Activated CD4-positive, alpha-beta memory T cell treated with anti-CD3 and anti-CD28 coated beads, Interleukin-2, amount 10 ng/mL, durations not matched to agents 7 days and 5 days (primary cell): ENCODE measurements at places on chromosomes 12 and 14. TPM values are rescaled to one million over a fixed set of nuclear protein-coding genes. Genes with fewer than 3 reads are reported as not detected.

The DYNC1H1 gene
- total RNA-seq, result 241 TPM

The FOXG1 gene
- total RNA-seq, result not detected

The IRAK3 gene
- total RNA-seq, result 1.0 TPM

The IQSEC3 gene
- total RNA-seq, result 0.10 TPM

The CYP27B1 gene
- total RNA-seq, result 3.3 TPM

The CLEC4C gene
- total RNA-seq, result not detected

The RPGRIP1 gene
- total RNA-seq, result not detected

The SERPINA10 gene
- total RNA-seq, result not detected

The CEBPE gene
- 0.25 TPM for total RNA-seq

The PDZRN4 gene
- not detected for total RNA-seq

The KRT2 gene
- total RNA-seq, result not detected

The TCTN2 gene
- total RNA-seq, result 3.2 TPM

The PPP4R4 gene
- 4.9 TPM for total RNA-seq

GRCh38 chr12:2298556-2299200 lies 245.9 kb downstream of the CACNA1C start:
- no peak overlapping the region for H3K4me3 ChIP-seq
- no peaks in the 10 kb centered on the region for H3K36me3 ChIP-seq
- peaks cover 10% of the 10 kb centered on the region for H3K27me3 ChIP-seq
- peaks cover 3% of the 10 kb centered on the region for H3K4me1 ChIP-seq

DNA sequence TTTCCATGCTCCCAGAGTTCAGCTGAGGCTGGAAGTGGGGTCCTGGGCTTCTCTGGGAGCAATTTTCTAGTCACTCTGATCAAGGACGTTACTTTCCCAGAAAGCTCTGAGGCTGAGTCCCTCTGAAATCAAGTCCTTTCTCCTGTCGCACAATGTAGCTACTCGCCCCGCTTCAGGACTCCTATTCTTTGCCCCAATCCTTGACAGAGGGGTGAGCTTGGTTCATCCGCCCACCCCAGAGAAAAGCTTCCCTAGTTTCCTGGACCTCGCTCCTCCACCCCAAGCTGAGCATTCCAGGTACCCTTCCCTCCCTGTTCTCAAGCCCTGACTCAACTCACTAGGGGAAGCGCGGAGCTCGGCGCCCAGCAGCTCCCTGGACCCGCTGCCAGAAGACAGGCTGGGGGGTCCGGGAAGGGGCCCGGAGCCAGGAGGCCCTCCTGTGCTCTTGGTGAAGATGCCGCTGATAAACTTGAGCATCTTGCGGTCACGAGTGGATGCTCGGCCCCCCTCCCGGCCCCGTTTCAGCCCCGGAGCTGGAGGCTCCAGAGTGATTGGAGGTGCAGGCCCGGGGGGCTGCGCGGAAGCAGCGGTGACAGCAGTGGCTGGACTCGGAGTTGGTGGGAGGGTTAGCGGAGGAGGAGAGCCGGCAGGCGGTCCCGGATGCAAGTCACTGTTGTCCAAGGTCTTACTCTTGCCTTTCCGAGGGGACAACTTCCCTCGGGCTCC lies 1.6 kb downstream of the AGAP2 start:
- no peak for DNase-seq
- no peak overlapping the region for H3K4me3 ChIP-seq
- H3K27me3 ChIP-seq, result no peaks in the 10 kb centered on the region
- peaks cover 62% of the 10 kb centered on the region for H3K36me3 ChIP-seq
- H3K27ac ChIP-seq, result no peak overlapping the region

DNA sequence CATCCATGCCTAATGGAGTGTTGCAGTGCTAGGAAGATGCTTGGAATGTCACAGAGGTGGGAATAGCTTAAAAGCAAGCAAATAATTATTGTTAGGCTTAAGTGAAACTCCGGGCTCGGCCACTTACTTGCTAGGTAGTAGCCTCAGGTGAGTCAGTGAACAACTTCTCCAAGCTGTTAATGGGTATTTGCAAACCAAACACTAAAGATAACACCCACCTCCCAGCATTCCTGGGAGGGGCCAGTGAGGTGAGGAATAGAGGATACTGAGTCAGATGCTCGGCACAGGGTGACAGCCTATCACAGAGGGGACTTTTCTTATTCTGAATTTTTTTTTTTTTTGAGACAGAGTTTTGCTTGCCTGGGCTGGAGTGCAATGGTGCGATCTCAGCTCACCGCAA lies 151.2 kb upstream of the RFLNA start:
- no peak overlapping the region for H3K4me3 ChIP-seq
- no peak for DNase-seq
- no peaks in the 10 kb centered on the region for H3K4me1 ChIP-seq
- H3K27me3 ChIP-seq, result peaks cover 25% of the 10 kb centered on the region
- no peak overlapping the region for H3K27ac ChIP-seq

DNA sequence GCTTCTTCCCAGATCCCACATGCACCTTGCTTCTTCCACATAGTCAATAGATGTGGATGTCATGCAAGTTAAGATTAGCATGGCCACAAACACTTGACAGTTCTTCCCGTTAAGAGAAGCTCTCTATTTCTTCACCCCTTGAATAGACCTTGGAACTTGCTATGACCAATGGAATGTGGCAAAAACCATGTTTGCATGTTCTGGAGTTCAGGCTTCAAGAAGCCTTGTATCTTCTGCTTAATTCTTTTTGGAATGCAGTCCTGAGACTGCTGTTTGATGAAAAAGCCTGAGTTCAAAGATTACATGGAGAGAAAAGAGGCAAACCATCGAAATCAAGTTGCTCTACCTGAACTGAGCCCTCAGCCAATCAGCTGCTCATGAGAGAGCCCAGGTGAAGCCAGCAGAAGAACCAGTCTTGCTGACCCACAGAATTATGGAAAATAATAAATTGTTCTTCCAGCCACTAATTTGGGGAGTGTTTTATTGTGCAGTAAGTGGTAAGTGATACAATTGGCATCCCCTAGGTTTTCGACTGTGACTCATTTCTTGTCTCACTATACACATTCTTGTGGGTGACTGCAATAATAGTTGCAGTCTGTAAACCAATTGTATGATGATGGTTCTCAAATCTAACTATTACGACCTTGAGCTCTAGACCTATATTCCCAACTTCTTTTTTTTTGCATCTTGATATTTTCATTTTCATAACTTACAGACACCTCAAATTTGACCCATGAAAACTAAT lies 12.6 kb downstream of the RASSF9 start:
- no peak overlapping the region for H3K27ac ChIP-seq
- no peaks in the 10 kb centered on the region for H3K36me3 ChIP-seq
- H3K4me1 ChIP-seq, result no peaks in the 10 kb centered on the region
- no peaks in the 10 kb centered on the region for H3K27me3 ChIP-seq
- no peak overlapping the region for H3K4me3 ChIP-seq

DNA sequence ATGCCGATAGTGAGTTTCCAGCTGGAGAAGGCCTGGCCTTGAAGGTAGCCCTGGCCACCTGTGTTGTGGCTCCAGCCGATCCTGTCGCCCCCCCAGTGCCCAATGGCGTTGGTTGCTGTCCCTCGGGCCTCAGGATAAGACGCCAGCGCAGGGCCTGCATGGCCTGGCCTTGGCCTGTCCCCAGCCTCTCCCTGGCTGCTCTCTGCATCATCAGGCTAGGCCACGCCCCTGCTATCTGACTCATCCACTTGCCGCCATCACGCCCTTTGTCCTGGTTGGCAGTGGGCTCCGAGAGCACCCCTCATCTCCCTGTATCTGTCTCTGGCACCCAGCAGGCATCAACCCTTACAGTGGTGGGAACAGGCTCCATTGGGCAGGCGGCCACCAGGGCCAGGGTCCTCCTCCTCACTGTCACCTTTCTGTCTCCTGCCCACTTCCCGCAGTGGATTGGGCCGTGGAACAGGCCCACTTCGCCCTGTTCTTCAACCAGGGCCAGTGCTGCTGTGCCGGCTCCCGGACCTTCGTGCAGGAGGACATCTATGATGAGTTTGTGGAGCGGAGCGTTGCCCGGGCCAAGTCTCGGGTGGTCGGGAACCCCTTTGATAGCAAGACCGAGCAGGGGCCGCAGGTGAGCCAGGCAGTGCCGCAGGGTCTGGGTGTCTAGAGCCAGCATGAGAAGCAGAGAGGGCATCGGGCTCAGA lies 25.6 kb downstream of the ALDH2 start:
- H3K27me3 ChIP-seq, result no peaks in the 10 kb centered on the region
- no peaks in the 10 kb centered on the region for H3K36me3 ChIP-seq
- H3K27ac ChIP-seq, result no peak overlapping the region
- no peak overlapping the region for H3K4me3 ChIP-seq
- H3K4me1 ChIP-seq, result no peaks in the 10 kb centered on the region
- DNase-seq, result no peak

GRCh38 chr12:44317651-44318126 lies 481.8 kb downstream of the TMEM117 start:
- H3K4me3 ChIP-seq, result no peak overlapping the region
- no peaks in the 10 kb centered on the region for H3K4me1 ChIP-seq
- H3K27ac ChIP-seq, result no peak overlapping the region
- no peak for DNase-seq
- no peaks in the 10 kb centered on the region for H3K27me3 ChIP-seq

GRCh38 chr14:43336351-43336750 lies 1170.7 kb downstream of the FSCB start:
- DNase-seq, result no peak
- no peaks in the 10 kb centered on the region for H3K4me1 ChIP-seq

GRCh38 chr14:79166171-79166570 lies 996.0 kb downstream of the NRXN3 start:
- H3K4me3 ChIP-seq, result no peak overlapping the region
- no peak overlapping the region for H3K27ac ChIP-seq
- H3K36me3 ChIP-seq, result no peaks in the 10 kb centered on the region
- DNase-seq, result no peak

GRCh38 chr14:87449016-87449415 lies 544.0 kb downstream of the GALC start:
- H3K27me3 ChIP-seq, result no peaks in the 10 kb centered on the region
- no peak for DNase-seq
- H3K27ac ChIP-seq, result no peak overlapping the region
- H3K36me3 ChIP-seq, result no peaks in the 10 kb centered on the region
- no peaks in the 10 kb centered on the region for H3K4me1 ChIP-seq

DNA sequence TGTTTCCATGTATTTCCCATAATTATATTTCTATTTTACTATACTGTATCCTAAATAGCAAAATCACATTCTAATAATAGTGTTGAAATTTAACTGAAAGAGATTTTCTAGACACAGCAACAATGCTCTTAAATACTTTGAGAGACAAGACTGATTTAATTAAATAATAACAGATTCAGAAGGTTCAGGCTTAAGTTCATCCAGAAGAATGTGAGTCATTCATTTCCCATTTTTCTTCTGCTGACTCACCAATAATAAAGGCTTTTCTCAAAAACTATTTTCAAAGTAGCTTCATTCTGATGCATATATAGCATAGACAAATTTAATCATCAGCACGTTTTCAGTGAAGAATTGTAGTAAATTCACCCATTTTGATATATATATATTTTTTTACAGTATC lies 481.4 kb downstream of the MDGA2 start:
- no peak overlapping the region for H3K27ac ChIP-seq
- DNase-seq, result no peak
- H3K36me3 ChIP-seq, result no peaks in the 10 kb centered on the region
- no peak overlapping the region for H3K4me3 ChIP-seq
- H3K27me3 ChIP-seq, result no peaks in the 10 kb centered on the region

GRCh38 chr14:99821519-99822508 lies 28.6 kb downstream of the EML1 start:
- no peak overlapping the region for H3K27ac ChIP-seq
- no peak overlapping the region for H3K4me3 ChIP-seq
- peaks cover 58% of the 10 kb centered on the region for H3K27me3 ChIP-seq
- no peaks in the 10 kb centered on the region for H3K36me3 ChIP-seq
- H3K4me1 ChIP-seq, result peaks cover 11% of the 10 kb centered on the region

DNA sequence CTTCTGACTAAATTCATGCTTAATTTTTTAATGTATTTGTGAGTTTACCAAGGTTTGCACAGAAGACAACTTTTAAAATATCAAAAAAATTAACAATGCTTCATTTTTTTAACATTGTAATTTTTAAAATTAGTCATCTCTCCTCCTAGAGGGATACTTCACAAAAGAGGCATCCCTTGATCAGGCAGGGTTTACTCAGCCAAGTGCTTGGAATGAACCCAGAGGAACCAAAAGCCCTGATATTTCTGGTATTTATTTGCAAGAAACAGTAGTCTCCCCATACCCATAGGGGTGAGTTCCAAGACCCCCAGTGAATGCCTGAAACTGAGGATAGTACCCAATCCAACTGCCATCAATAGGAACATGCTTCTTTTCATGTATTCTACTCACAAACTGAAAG lies 52.5 kb downstream of the GARIN6 start:
- no peaks in the 10 kb centered on the region for H3K27me3 ChIP-seq
- no peak overlapping the region for H3K4me3 ChIP-seq
- H3K27ac ChIP-seq, result no peak overlapping the region
- H3K36me3 ChIP-seq, result no peaks in the 10 kb centered on the region

- DNase-seq, result peak; percentile 75
- peaks cover 17% of the 10 kb centered on the region for H3K36me3 ChIP-seq
- H3K27ac ChIP-seq, result peak overlapping the region; percentile 58
- peaks cover 48% of the 10 kb centered on the region for H3K4me1 ChIP-seq
Observed at GRCh38 chr14:60249321-60250256, 568 bp downstream of the PPM1A start.

- H3K4me3 ChIP-seq, result no peak overlapping the region
- no peaks in the 10 kb centered on the region for H3K27me3 ChIP-seq
- peaks cover 26% of the 10 kb centered on the region for H3K4me1 ChIP-seq
- no peak for DNase-seq
- H3K27ac ChIP-seq, result no peak overlapping the region
Observed at GRCh38 chr14:73722581-73722980, 8.4 kb upstream of the PNMA1 start.

GRCh38 chr12:69000540-69001243 lies 67.7 kb upstream of the CPM start:
- no peaks in the 10 kb centered on the region for H3K4me1 ChIP-seq
- H3K27ac ChIP-seq, result no peak overlapping the region
- no peak for DNase-seq
- H3K27me3 ChIP-seq, result peaks cover 3% of the 10 kb centered on the region
- H3K36me3 ChIP-seq, result no peaks in the 10 kb centered on the region

- H3K27ac ChIP-seq, result no peak overlapping the region
- no peak for DNase-seq
- H3K4me3 ChIP-seq, result no peak overlapping the region
Observed at GRCh38 chr12:129657179-129657578, 246.6 kb downstream of the TMEM132D start.

GRCh38 chr14:31340297-31341063 lies 79.9 kb downstream of the HEATR5A start:
- no peak for DNase-seq
- H3K36me3 ChIP-seq, result peaks cover 3% of the 10 kb centered on the region
- H3K4me1 ChIP-seq, result no peaks in the 10 kb centered on the region
- no peaks in the 10 kb centered on the region for H3K27me3 ChIP-seq

DNA sequence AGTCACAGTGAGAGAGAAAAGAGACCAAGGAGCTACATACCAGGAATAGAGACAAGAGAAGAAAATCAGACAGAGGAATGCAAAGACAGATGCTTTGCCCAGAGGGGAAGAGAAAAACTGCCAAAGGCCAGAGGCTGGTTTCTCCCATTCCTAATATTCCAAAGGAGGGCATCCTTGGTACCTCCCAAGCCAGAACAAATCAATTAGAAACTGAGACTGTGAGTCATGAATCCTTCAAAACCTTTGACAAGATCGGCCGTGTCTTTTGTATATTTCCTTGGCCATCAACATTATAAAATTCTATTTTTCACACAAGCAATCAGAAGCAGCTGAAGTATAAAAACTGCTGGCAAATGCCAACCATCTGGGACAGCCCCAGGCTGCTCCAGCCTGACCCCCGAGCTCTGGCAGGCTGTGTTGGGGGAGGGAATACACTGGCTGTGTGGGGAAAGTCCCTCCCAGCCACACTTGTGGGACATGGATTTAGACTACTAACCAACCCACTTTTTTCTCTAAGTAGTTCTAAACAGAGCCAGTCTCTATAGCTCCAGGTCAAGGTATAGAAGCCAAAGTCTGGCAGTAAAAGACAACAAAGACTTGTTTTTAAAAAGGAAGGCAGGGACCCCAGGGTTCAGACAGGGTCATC lies 13.7 kb downstream of the POMT2 start:
- H3K4me1 ChIP-seq, result peaks cover 38% of the 10 kb centered on the region
- no peak for DNase-seq
- peaks cover 4% of the 10 kb centered on the region for H3K36me3 ChIP-seq
- H3K27me3 ChIP-seq, result peaks cover 2% of the 10 kb centered on the region
- H3K4me3 ChIP-seq, result no peak overlapping the region
